Heart left ventricle (tissue), 16 donors: ENCODE measurements at places on chromosomes 7 and 10. TPM values are rescaled to one million over a fixed set of nuclear protein-coding genes. Genes with fewer than 3 reads are reported as not detected.

- no peaks in the 10 kb centered on the region for H3K4me1 ChIP-seq
- H3K27me3 ChIP-seq = no peaks in the 10 kb centered on the region
- DNase-seq = no peak
- no peak overlapping the region for H3K4me3 ChIP-seq
Observed at GRCh38 chr10:79207096-79207357, 138.3 kb downstream of the ZMIZ1 start.

NME8 gene
- total RNA-seq = not detected

SLC18A3 gene
- total RNA-seq = not detected

RNF32 gene
- not detected for total RNA-seq

ASB4 gene
- total RNA-seq = 6.0 TPM
